Ureter (tissue), 1 donor: ENCODE measurements at places on chromosomes 7 and 10. TPM values are rescaled to one million over a fixed set of nuclear protein-coding genes. Genes with fewer than 3 reads are reported as not detected.

- DNase-seq = no peak
Measured at GRCh38 chr7:154255324-154255723, 203.1 kb downstream of the DPP6 start.

DNA sequence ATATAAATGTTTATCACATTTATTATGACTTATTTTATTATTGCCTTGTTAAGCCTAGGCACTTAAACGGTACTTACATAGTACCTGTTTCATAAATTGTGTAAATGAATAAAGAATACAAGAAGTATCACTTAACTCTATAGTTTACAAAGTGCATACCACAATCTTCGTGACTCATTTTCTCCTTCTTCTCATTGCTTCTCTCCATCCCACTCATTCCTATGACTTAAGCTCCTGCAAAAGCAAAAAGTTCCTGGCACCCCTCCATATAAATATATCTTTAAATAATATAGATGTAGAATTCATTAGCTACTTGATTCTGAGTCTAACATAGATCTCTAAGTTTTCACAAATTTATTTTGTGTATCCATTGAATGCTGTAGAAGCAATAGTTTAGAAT is 1382.0 kb upstream of the CELF2 start:
- no peak for DNase-seq

DNA sequence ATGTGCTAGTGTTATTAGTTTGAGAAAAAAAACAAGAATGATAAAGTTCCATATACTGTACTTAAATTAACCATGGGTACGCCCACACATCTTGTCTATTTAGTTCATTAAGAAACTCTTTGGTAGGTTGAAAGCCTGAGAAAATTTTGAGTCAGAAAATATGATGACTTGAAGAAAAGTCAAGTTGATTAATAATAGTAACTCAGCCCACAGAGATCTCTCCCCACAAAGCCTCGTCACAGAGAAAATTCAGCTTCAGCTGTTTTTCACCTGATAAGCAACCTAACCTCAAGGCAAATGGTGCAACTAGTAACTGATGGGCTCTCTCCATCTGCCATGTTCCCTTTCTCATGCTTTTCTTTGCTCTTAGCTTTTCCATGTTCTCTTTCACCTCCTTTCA is 1021.6 kb downstream of the GATA3 start:
- no peak for DNase-seq

DNA sequence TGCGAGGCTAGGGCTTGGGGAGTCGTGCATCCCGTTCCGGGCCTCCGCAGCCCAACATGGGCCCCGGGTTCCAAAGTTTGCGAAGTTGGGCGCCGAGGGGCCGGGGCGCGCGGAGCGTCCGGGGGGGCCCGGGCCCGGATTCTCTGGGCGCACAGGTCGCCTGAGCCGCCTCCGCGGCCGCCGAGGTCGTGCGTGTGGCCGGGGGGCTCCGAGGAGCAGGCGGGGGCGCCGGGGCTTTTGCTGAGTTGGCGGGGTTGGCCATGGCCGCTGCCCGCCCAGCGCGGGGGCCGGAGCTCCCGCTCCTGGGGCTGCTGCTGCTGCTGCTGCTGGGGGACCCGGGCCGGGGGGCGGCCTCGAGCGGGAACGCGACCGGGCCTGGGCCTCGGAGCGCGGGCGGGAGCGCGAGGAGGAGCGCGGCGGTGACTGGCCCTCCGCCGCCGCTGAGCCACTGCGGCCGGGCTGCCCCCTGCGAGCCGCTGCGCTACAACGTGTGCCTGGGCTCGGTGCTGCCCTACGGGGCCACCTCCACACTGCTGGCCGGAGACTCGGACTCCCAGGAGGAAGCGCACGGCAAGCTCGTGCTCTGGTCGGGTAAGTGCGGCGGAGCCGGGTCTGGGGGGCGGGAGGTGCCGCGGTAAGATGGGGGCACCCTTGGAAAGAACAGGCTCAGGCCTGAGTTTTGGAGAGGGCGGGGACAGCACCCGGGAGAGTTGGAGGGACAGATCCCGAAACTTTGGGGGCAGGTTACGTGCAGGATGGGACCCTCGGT is 643 bp downstream of the SMO start:
- no peak for DNase-seq

DNA sequence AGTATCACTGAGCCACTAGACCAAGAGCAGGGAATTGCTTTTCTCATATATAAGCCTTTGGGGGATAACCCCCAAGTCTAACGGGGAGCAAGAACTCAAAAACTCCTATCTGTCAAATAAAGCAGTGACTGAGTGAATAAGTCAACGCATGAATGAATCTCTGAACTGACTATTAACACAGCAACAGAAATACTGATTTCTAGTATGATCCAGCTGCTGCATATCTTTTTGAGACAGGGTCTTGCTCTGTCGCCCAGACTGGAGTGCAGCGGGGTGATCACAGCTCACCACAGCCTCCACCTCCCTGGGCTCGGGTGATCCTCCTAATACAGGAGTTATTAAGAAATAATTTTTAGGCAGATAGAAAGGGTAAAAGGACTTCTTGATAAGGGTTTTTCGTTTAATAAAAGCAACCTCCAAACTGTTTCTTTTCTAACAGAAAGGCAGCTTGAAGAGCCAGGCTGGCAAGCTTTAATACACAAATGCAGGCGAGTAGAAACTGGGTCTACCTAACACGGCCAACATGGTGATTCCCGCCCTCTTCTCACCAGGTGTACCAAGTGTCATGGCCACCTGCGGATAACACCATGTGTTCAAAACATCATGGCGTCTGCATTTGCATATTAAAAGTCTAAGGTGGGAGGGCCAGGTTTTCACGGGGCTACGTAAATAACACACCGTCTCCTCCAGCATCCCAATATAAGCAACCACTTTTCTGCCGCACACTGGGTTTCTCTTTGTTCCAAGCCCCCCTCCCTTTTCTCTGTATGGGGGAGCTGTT is 631.9 kb downstream of the PARD3 start:
- no peak for DNase-seq

DNA sequence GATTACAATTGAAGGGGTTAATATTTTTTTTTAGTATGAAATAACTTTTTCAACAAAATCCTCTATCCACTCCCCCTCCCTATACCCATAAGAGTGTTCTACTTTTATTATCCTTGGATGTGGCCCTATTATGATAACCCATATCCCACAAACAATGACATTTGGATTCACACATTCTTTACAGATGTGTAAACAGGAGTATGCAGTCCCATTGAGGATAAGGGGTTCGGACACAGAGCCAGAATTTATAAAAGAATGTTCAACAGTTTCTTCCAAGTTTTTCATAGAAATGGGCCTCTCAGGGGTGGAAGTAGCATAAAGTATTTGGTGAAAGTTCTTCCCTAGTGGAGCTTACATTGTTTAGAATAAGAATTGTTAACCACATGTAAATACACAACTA is 16.1 kb upstream of the PCLO start:
- no peak for DNase-seq

DNA sequence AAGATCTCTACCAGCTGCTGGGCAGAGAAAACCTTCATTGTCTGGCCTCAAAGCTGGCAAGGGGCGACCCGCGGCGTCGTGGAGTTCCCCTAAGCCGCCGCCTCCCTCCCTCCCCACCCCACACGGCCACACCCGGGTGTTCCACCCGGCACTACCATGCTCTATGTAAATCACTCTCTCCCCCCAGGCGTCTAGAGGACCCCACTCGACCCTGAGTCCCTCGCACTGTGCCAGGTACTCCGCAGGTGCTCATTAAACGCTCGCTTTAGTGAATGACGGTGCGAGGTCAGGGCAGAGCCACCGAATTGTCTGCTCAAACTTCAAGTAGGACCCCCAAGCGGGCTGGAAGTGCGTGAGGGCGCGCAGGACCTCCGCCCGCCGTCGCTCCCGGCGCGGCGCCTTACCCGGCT is 628 bp downstream of the PARP12 start:
- no peak for DNase-seq

- no peak for DNase-seq
Measured at GRCh38 chr10:69874449-69874848, 72.7 kb downstream of the COL13A1 start.

GRCh38 chr10:7506571-7506970 is 95.7 kb upstream of the SFMBT2 start:
- no peak for DNase-seq

- no peak for DNase-seq
Measured at GRCh38 chr10:64086083-64086767, 565.0 kb downstream of the REEP3 start.

GRCh38 chr10:75462865-75463264 is 31.4 kb downstream of the LRMDA start:
- DNase-seq = no peak

DNA sequence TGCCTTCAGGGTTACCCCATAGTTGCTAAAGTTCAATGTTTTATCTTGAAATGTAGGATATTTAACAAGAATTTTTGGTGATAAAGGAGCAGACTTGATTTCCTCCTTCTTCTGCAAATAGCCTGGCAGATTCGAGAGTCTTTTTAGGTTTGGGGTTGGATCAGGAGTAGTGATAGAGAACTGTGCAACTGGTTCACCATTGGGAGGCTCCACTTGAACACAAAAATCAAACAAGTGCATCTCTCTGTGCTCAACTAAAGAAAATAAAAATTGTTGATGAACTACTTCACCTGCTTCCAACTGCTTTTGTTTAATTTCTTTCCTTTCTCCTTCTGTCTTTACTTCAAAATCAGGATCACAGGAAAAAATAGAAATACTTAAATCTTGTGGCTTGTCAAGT is 58.5 kb downstream of the MACC1 start:
- no peak for DNase-seq

DNA sequence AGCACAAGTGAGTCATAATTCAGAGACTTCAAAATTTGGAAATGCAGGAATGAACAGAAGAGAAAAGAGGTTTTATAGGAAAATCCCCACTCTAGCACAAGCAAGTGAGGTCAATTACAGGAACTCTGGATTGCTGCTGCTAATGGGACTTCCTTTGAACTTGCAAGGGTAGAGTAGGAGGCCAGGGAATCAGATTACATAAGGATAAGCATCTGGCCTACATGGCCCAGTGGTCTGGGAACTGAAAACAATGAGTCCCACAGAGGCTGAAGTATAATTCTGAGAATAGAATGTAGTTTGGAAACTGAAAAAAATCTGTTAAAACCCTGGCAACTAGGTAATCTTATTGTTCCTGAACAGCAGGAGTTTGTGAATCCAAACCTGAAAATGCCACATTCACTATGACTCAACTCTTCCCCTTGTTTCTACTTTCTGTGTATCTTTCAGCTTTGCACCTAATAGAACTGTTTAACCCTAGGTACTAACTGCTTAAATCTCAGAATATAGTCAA is 66.5 kb downstream of the CTNNA3 start:
- DNase-seq = no peak

DNA sequence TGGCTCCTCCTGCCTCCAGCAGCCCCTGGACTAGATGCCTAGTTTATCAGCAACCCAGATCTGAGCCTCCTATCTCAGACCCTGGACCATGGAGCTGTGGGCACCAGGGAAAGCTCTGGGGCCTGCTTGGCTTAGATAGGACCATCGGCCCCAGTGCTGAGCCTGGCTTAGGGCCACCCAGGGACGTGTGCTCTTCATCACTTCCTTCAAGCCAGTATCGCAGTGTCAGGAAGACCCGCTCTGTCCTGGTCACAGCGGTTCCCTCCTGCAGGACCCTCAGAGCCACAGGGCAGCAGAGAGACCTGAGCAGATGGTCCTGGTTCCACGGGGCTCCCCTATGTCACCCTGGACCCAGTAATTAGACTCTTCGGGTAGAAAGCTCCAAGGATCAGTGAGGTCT is 105.7 kb upstream of the FAM20C start:
- no peak for DNase-seq

DNA sequence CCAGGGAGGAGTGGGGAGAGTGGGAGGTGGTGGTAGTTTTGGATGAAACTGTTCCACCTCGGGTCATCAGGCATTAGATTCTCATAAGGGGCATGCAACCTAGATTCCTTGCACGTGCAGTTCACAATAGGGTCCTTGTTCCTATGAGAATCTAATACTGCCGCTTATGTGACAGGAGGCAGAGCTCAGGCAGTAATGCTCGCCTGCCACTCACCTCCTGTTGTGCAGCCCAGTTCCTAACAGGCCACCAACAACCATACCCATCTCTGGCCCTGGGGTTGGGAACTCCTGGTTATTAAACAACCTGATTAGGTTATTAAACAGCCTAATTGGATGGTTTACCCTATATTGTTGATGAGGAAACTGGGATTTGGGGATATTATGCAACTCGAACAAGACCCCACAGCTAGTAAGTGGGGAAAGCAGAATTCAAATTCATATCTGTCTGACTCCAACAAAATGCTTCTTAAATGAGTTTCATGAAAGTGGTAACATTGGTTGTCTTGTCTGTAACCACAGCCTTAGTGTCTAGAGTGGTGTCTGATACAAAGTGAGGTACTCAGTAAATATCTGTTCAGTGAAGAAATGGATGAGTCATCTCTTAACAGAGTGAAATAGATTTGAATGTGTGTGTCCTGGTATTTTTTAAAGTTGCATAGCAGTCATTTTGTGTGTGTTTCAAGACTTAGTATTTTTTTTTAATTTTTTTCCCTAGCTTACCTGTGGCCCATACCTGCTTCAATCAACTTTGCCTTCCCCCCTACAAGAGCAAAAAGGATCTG is 101.6 kb downstream of the HECTD2 start:
- no peak for DNase-seq

GRCh38 chr10:77909749-77910375 is 16.7 kb downstream of the DLG5 start:
- DNase-seq = no peak

DNA sequence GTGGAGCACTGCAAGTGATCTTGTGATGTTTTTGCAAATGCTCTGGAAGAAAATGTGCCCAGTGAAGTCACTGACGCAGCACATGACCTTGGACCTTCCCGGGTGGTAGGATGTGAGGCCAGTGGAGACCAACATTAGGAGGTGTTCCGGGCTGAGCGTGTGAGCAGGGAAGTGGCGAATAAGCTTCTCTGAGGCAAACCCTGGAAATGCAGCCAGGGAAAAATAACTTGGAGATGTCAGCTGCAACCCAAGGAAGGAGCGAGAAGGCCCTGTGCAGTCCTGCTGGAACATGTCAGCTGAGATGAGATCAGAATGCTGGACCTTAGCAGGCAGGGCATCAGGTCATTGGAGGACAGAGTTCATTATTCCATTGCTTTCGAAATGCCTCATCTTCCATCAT is 18.6 kb upstream of the SDK1 start:
- DNase-seq = peak; percentile 56

- DNase-seq = no peak
Measured at GRCh38 chr7:157627033-157627432, 290.2 kb downstream of the DNAJB6 start.

Gene ZWINT
- 4.9 TPM for total RNA-seq

Gene ZMIZ2
- 116 TPM for total RNA-seq

Gene MYH16
- total RNA-seq = not detected
